ENCODE measurements at places on chromosomes 6 and 20.

- DNase-seq: no peak
Measured at GRCh38 chr20:22446613-22447446, 137.5 kb downstream of the FOXA2 start.

DNA sequence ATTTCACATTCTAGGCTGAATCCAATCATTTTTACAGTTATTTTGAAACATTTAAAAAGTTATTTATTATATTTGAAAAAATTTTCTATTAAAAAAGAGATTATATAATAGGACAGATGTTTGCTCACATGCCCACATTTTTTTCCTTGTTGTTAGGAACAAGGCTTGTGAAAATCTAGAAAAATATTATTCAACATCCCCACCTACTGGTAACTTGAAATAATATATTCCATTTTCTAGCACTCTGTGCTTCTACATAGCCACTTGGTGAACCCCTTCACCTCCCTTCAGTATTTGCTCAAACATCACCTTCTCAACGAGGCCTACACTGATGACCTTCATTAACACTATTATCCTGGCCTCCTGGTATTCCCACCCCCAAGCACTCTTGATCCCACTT, 18.3 kb upstream of the GPRC6A start:
- no peak for DNase-seq

- DNase-seq: no peak
Measured at GRCh38 chr20:23652371-23652770, 14.6 kb upstream of the CST3 start.

DNA sequence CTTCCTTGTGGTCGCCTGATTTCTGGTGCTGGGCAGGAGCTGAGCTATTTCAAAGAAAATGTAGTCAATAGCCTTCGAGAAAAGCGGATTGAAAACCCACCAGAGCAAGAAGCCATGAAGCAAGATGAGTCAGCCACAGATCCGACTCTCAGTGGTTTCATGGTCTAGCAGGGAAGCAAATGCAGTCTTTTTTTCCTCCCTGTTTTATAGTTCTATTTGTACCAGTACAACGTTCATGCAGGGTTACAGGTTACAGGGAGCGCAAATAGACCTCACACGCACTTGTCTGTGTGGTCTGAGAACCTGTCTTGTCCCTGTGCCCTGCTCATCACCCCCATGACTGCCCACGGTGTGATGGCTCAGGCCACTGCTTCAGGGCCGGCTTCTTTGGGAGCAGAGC, 309.8 kb upstream of the SUPT3H start:
- no peak for DNase-seq

- no peak for DNase-seq
Measured at GRCh38 chr20:45164906-45165305, 9.8 kb upstream of the PI3 start.

- DNase-seq: no peak
Measured at GRCh38 chr6:18326980-18327379, 60.2 kb upstream of the RNF144B start.

GRCh38 chr6:119985952-119986736, 636.6 kb upstream of the MAN1A1 start:
- DNase-seq: no peak

DNA sequence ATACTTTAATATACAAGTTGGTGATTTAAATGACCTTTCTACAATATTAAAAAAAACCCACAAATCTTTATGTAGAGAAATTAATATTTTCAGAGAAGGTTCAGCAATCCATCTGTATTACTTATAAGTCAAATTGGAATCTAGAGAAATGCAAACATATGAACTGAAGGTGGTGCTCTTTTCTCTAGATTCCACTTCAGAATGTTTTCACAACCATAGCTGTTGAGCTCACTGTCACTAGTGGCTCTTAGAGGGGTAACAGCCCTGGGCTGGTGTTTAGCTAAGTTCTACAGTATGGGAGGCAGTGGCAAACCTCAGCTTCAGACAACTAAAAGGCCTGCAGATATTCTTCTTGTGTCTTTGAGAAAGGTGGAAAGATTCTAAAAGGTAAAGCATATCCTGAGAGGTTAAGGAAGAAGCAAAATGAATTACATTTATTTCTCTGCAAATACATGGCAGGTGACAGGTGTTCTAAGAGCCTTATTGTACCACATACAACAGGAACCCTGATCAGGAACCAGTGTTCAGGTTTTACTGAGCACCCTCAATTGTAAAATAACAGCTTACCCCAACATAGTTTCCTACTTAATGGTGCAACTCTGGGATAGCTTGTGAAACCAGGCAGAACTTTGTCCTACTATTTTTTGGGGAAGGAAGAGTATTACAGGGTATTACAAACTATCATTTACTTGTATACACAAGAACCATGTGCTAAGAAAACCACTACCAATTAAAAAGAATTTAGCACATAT, 56.6 kb upstream of the SAMHD1 start:
- DNase-seq: no peak

- no peak for DNase-seq
Measured at GRCh38 chr6:19752746-19753145, 84.4 kb upstream of the ID4 start.

- DNase-seq: no peak
Measured at GRCh38 chr20:51067792-51068191, 44.9 kb upstream of the KCNG1 start.

- no peak for DNase-seq
Measured at GRCh38 chr6:106849120-106849519, 125.4 kb downstream of the CD24 start.

GRCh38 chr6:139941826-139942225, 567.4 kb upstream of the CITED2 start:
- DNase-seq: no peak

- DNase-seq: no peak
Measured at GRCh38 chr6:168136001-168136400, 57.0 kb upstream of the FRMD1 start.

GRCh38 chr6:53168516-53169267, 20.1 kb upstream of the GCM1 start:
- DNase-seq: no peak

DNA sequence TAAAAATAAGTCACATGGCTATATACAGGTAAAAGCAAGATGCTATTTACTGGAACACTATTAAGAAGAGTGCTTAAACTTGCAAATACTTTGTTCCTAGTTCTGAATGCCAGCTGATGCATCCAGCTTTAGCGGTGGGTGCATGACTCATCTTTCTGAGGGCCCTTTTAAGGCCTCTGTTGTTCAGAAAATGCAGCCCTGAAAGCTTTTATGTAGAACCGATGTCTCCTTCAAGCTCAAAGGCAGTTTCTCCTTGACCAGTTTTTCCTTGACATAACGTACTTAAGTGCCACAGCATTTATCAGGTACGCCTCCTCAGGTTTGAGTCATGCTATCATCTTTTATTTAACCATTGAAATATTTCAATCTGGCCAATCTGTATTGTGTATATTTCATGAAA, 82.8 kb downstream of the MLIP start:
- no peak for DNase-seq

- DNase-seq: no peak
Measured at GRCh38 chr6:100475554-100476320, 11.0 kb upstream of the SIM1 start.

GRCh38 chr6:3663081-3663480, 88.4 kb downstream of the PXDC1 start:
- DNase-seq: no peak

DNA sequence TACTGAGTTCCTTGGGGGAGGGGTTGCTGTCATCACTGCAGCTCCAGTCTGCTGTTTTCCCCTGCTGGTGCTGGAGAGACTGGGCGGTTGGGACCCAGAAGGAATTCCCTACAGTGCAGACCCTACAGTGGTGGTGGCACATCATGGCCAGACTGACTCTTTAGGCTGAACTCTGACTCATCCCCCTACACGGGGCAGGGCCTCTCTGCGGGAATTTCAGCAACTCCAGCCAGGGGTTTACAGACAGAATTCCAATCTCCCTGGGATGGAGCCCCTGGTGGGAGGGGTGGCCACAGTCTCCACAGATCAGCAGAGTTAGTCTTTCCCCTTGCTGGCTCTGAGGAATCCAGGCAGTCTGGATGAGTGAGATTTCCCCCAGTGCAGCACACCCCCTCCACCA, 46.9 kb upstream of the MAPK13 start:
- no peak for DNase-seq

DNA sequence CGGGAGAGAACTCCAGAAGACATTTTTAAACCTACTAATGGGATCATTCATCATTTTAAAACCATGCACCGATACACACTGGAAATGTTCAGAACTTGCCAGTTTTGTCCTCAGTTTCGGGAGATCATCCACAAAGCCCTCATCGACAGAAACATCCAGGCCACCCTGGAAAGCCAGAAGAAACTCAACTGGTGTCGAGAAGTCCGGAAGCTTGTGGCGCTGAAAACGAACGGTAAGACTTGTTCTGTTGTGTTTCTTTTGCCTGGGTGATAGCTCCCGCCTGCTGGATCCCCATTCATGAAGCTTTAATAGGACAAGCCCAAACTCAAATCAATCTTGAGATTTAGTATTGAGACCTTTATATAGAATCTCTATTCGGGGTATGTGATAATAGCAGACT, 4.2 kb downstream of the TNFAIP3 start:
- no peak for DNase-seq

GRCh38 chr6:83613378-83613777, 95.5 kb downstream of the SNAP91 start:
- DNase-seq: no peak

- DNase-seq: no peak
Measured at GRCh38 chr6:16273256-16273655, 34.9 kb downstream of the GMPR start.

DNA sequence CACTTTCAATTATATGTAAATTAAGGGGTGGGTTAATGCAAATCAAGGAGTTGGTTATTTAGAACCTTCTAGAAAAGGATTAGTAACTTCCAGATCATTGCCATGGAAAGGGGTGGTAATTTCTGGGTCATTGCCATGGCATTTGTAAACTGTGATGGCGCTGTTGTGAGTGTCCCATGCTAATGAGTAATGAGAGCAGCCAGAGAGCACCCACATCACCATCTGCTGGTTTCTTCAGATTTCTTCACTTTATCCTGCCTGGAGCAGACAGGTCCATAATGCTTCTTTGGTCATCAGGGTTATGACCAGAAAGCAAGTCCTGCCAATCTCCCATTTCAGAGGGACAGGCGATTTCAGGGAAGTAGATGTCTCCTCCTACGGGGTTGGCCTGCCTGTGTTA, 311.3 kb upstream of the CNR1 start:
- DNase-seq: no peak

GRCh38 chr20:25071734-25072133, 10.2 kb downstream of the VSX1 start:
- no peak for DNase-seq

DNA sequence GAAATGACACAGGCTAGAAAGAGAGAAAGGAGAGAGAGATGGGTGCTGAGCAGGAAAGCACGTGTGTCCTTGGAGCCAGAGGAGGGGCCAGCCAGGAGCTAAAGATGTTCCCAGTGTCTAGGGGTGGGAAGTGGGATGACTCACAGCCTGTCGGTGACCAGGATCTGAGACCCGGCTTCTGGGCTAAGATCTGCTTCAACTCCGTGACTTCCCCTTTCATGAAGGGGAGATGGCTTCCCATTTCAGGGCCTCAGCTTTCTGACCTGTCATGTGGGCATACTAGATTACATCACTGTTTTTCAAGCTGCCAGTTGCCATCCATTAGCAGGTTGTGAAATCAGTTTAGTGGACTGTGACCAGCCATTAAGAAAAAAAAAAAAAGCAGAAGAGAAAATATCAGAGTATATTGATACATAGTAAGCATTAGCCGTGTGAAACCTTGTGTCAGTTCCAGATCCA, 5.4 kb downstream of the TGM3 start:
- DNase-seq: no peak

- no peak for DNase-seq
Measured at GRCh38 chr6:127118298-127119101, at the start of gene RSPO3. Gene RSPO3, plus strand, starts transcription at chr6:127118671. Its CDS starts 522 bp downstream, at chr6:127119193.

GRCh38 chr6:124927806-124928205, 34.4 kb upstream of the RNF217 start:
- no peak for DNase-seq

- DNase-seq: no peak
Measured at GRCh38 chr20:50277064-50277415, 86.4 kb downstream of the CEBPB start.

- no peak for DNase-seq
Measured at GRCh38 chr6:116405652-116406356, 35.1 kb downstream of the DSE start.

GRCh38 chr20:32559205-32559752, 25.9 kb downstream of the NOL4L start:
- DNase-seq: no peak

DNA sequence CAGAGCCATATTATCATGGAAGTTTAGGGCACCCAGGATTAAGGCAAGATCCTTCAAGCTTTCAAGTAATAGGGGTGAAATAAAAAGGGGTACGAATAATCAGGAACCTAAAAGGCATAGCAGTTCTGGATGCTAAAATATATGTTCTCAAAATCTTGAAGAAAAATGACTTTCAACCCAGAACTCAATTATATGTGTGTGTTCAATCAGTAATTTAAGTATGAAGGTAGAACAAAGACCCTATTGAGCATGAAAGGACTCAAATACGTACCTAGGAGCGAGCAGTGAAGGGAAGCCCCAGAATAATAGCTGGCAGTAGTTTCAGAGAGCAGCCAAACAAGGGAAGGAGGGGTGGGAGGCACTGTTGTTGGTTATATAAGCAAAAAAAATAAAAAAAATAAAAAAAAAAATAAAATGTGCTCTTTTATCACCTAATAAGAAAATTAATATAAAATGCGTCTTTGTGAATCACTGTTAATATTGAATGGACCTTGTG, 45.4 kb downstream of the MYO6 start:
- no peak for DNase-seq

Measured in activated CD4-positive, CD25-positive, alpha-beta regulatory T cell treated with anti-CD3 and anti-CD28 coated beads, Interleukin-2, amount 50 U/mL, for 16 hours (primary cell).